ENCODE measurements at places on chromosomes 13 and 19. TPM values are rescaled to one million over a fixed set of nuclear protein-coding genes. Genes with fewer than 3 reads are reported as not detected.

RAB20 gene
- 8.1 TPM for total RNA-seq

CBLC gene
- total RNA-seq = not detected

SHISA7 gene
- 0.06 TPM for total RNA-seq

PEG3 gene
- total RNA-seq = not detected

ADAMTS10 gene
- total RNA-seq = 0.06 TPM

SHISA2 gene
- 65.7 TPM for total RNA-seq

LGI4 gene
- not detected for total RNA-seq

LILRA6 gene
- not detected for total RNA-seq

IGFLR1 gene
- total RNA-seq = 11.7 TPM

TEX29 gene
- total RNA-seq = not detected

FCAR gene
- not detected for total RNA-seq

PLK5 gene
- not detected for total RNA-seq

ZNF558 gene
- 22.7 TPM for total RNA-seq

NXNL1 gene
- total RNA-seq = not detected

RNF225 gene
- not detected for total RNA-seq

TEKTIP1 gene
- not detected for total RNA-seq

BCL2L12 gene
- total RNA-seq = 25.6 TPM

KLK8 gene
- not detected for total RNA-seq

CYP2A6 gene
- total RNA-seq = not detected

TPM4 gene
- total RNA-seq = 1,447 TPM

LRP3 gene
- 67.1 TPM for total RNA-seq

CEACAM4 gene
- total RNA-seq = not detected

BLVRB gene
- 83.3 TPM for total RNA-seq

DACH1 gene
- total RNA-seq = not detected

KLK3 gene
- not detected for total RNA-seq

CCL25 gene
- not detected for total RNA-seq

SLC10A2 gene
- total RNA-seq = not detected

NLRP7 gene
- not detected for total RNA-seq

PCDH9 gene
- 90.6 TPM for total RNA-seq

GFY gene
- total RNA-seq = not detected

RNF17 gene
- not detected for total RNA-seq

ATP4A gene
- not detected for total RNA-seq

ITGBL1 gene
- 163 TPM for total RNA-seq

PRR19 gene
- 2.2 TPM for total RNA-seq

LSM7 gene
- total RNA-seq = 195 TPM

NALCN gene
- 7.0 TPM for total RNA-seq

NCAN gene
- under 0.01 TPM for total RNA-seq

PALM3 gene
- total RNA-seq = 0.38 TPM

APOC4 gene
- total RNA-seq = not detected

CNN1 gene
- total RNA-seq = 0.58 TPM

ZNF578 gene
- 2.0 TPM for total RNA-seq

SOX1 gene
- not detected for total RNA-seq

ATP8B3 gene
- 6.5 TPM for total RNA-seq

JSRP1 gene
- 219 TPM for total RNA-seq

TMEM59L gene
- 0.26 TPM for total RNA-seq

GSX1 gene
- not detected for total RNA-seq

MARCHF2 gene
- 44.5 TPM for total RNA-seq

PLIN4 gene
- total RNA-seq = not detected

FGF22 gene
- not detected for total RNA-seq

DPF1 gene
- total RNA-seq = 13.8 TPM

SULT2B1 gene
- total RNA-seq = not detected

ZNF573 gene
- total RNA-seq = 6.9 TPM

AP1M1 gene
- 182 TPM for total RNA-seq

ALG5 gene
- 34.6 TPM for total RNA-seq

TNFRSF19 gene
- total RNA-seq = 37.3 TPM

FLT3 gene
- not detected for total RNA-seq

CCDC194 gene
- total RNA-seq = not detected

Data from LHCN-M2 (cell line).